ENCODE measurements at places on chromosomes 3 and 15. TPM values are rescaled to one million over a fixed set of nuclear protein-coding genes. Genes with fewer than 3 reads are reported as not detected.

The TGM4 gene
- under 0.01 TPM for total RNA-seq

GRCh38 chr15:63504979-63505841, 817 bp downstream of the USP3 start:
- DNase-seq = peak; percentile 51
- H3K27me3 ChIP-seq = no peaks in the 10 kb centered on the region
- peaks cover 20% of the 10 kb centered on the region for H3K4me1 ChIP-seq
- peak overlapping the region; percentile 91 for H3K27ac ChIP-seq
- peak overlapping the region; percentile 74 for H3K4me3 ChIP-seq

The CILP gene
- not detected for total RNA-seq

GRCh38 chr3:124492824-124493223, 237.4 kb upstream of the UMPS start:
- H3K4me1 ChIP-seq = no peaks in the 10 kb centered on the region
- no peaks in the 10 kb centered on the region for H3K36me3 ChIP-seq
- peaks cover 4% of the 10 kb centered on the region for H3K27me3 ChIP-seq
- DNase-seq = peak; percentile 55
- no peak overlapping the region for H3K4me3 ChIP-seq
- no peak overlapping the region for H3K27ac ChIP-seq

The ATOSA gene
- total RNA-seq = 23.9 TPM

DNA sequence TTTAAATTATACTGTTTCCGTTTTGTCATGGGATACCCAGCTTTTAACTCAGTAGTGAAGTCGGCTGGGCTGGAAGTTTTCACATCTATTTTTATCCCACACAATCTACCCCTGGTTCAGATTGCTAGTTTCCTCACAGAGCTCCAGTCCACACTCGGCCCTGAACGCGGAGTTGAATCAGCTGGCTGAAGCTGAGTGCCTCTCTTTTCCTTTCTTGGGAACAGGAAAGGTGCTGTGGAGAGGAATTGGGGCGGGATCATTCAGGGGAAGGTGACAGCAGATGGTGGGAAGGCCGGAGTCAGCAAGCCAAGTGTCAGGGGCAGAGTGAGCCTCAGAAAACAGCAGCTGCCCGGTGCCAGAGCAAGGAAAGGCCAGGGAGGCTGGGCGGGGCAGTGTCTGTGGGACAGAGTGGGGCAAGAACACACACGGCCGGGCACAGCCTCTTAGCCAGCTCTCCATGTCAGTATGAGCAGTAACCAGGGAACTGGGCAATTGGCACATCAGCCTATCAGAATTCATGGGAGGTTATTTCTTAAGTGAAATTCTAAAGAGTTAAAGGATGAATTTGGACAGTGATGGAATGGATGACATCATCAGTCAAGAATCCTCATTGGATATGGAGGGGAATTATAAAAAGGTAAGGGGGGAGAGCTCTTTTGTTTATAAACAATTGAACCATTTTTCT, 135.7 kb upstream of the IL12A start:
- H3K27ac ChIP-seq = peak overlapping the region; percentile 68
- H3K4me3 ChIP-seq = peak overlapping the region; percentile 21
- no peaks in the 10 kb centered on the region for H3K36me3 ChIP-seq
- no peaks in the 10 kb centered on the region for H3K27me3 ChIP-seq
- peak; percentile 56 for DNase-seq

The C3orf85 gene
- total RNA-seq = not detected

The HIGD2B gene
- total RNA-seq = not detected

The HDC gene
- not detected for total RNA-seq

The TM4SF18 gene
- total RNA-seq = under 0.01 TPM

The DAZL gene
- total RNA-seq = not detected

- H3K36me3 ChIP-seq = no peaks in the 10 kb centered on the region
- no peak for DNase-seq
- H3K4me1 ChIP-seq = peaks cover 4% of the 10 kb centered on the region
- no peak overlapping the region for H3K4me3 ChIP-seq
- no peaks in the 10 kb centered on the region for H3K27me3 ChIP-seq
Measured at GRCh38 chr15:84582583-84583157, 18.1 kb upstream of the ZSCAN2 start.

- DNase-seq = no peak
- H3K36me3 ChIP-seq = no peaks in the 10 kb centered on the region
- H3K4me3 ChIP-seq = no peak overlapping the region
- peaks cover 9% of the 10 kb centered on the region for H3K4me1 ChIP-seq
- H3K27ac ChIP-seq = no peak overlapping the region
Measured at GRCh38 chr3:126442856-126443242, 32.8 kb downstream of the ZXDC start.

GRCh38 chr3:90184861-90185260, 1077.4 kb downstream of the EPHA3 start:
- H3K27me3 ChIP-seq = no peaks in the 10 kb centered on the region
- no peaks in the 10 kb centered on the region for H3K4me1 ChIP-seq
- no peaks in the 10 kb centered on the region for H3K36me3 ChIP-seq
- no peak overlapping the region for H3K27ac ChIP-seq
- peak; percentile 8 for DNase-seq

- no peak overlapping the region for H3K27ac ChIP-seq
- no peaks in the 10 kb centered on the region for H3K27me3 ChIP-seq
- H3K36me3 ChIP-seq = no peaks in the 10 kb centered on the region
- no peak for DNase-seq
Measured at GRCh38 chr15:100254285-100254684, 87.5 kb downstream of the ADAMTS17 start.

The ZNF385D gene
- total RNA-seq = 0.28 TPM

DNA sequence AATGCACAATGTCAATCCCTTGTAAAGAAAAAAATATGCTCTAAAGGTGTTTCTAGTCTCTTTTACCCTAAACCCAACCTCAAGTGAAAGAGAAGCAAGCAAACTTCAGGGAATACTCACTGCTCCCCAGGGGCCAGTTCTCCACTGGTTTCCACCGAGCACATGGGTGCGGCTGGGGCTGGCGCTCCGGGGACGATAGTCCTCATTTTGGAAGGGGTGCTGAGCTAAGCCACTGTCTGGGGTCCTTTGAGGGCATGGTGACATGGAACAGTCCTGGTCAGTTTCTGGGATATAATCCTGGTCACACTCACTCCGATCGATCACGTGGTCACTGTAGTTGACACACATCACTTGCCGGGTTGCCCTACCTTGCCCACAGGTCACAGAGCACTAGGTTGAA, 86.0 kb downstream of the ADAMTS9 start:
- DNase-seq = no peak
- peaks cover 16% of the 10 kb centered on the region for H3K36me3 ChIP-seq
- no peaks in the 10 kb centered on the region for H3K4me1 ChIP-seq
- H3K4me3 ChIP-seq = no peak overlapping the region

- peak; percentile 28 for DNase-seq
- peaks cover 7% of the 10 kb centered on the region for H3K4me1 ChIP-seq
- peak overlapping the region; percentile 71 for H3K4me3 ChIP-seq
- H3K27me3 ChIP-seq = no peaks in the 10 kb centered on the region
- H3K27ac ChIP-seq = peak overlapping the region; percentile 79
- H3K36me3 ChIP-seq = peaks cover 3% of the 10 kb centered on the region
Measured at GRCh38 chr3:134249935-134250716, 533 bp downstream of the RYK start.

DNA sequence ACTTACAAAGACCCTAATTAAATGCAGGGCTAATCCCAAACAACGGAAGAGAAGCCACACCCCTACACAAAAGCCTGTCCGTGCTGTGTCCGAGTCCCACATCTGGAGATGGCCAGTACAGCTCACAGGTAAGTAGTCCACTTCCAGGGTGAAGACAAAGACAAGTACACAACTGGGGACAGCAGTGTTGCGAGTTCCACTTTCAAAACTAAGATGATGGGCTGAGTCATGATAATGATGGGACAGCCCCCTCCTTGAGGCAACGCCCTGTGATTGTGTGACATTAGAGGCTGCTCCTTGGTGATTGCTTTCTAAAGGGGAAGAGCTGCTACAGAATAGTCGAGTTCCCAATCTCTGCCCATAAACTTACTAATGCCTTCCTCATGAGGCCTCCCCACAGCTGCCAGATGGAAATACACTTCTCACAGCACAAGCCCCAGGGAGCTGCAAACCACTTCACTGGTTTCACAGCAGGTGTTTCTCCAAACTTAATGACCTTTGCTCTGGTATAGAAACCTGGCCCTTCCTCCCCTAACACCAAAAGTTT, 27.6 kb downstream of the RFT1 start:
- DNase-seq = no peak
- no peak overlapping the region for H3K4me3 ChIP-seq
- no peaks in the 10 kb centered on the region for H3K4me1 ChIP-seq
- peaks cover 35% of the 10 kb centered on the region for H3K36me3 ChIP-seq

The SPTSSB gene
- not detected for total RNA-seq

The HPS3 gene
- 25.6 TPM for total RNA-seq

- H3K4me3 ChIP-seq = no peak overlapping the region
- H3K4me1 ChIP-seq = peaks cover 22% of the 10 kb centered on the region
- H3K36me3 ChIP-seq = no peaks in the 10 kb centered on the region
- peak; percentile 19 for DNase-seq
- H3K27me3 ChIP-seq = no peaks in the 10 kb centered on the region
- peak overlapping the region; percentile 37 for H3K27ac ChIP-seq
Measured at GRCh38 chr3:149475451-149476060, 1.1 kb downstream of the TM4SF4 start.

Data from IMR-90 (cell line).